ENCODE measurements at places on chromosomes 7 and 10. TPM values are rescaled to one million over a fixed set of nuclear protein-coding genes. Genes with fewer than 3 reads are reported as not detected.

DNA sequence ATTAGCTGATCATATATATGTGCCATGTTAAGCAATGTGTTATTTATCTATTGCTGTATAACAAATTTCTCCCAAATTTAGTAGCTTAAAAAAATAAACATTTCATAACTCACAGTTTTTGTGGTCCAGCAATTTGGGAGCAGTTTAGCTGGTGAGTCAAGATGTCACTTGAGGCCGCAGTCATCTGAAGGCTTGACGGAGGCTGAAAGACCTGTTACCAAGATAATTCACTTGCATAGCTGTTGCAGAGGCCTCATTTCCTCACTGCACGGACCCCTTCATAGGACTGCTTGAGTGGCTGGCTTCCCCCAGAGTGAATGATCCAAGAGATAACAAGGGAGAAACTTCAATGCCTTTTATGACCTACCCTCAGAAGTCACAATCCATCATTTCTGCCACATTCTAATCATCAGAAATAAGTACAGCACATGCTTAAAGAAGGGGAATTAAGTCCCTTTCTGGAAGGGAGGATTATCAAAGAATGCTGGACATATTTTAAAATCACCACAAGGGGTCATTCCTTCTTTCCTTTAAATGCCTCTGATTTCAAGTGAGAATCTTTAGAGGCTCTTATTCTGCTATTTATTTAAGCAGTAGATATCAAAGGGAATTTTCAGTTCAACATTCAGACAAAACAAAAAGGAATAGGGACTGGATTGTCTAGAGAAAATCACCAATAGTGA is 10.5 kb upstream of the SRPK2 start:
- H3K27ac ChIP-seq, result no peak overlapping the region
- no peak for DNase-seq
- H3K27me3 ChIP-seq, result no peaks in the 10 kb centered on the region
- no peak overlapping the region for H3K4me3 ChIP-seq
- H3K4me1 ChIP-seq, result no peaks in the 10 kb centered on the region
- no peaks in the 10 kb centered on the region for H3K36me3 ChIP-seq

GRCh38 chr10:64261092-64261491 is 739.9 kb downstream of the REEP3 start:
- no peaks in the 10 kb centered on the region for H3K27me3 ChIP-seq
- no peak for DNase-seq
- H3K27ac ChIP-seq, result no peak overlapping the region
- H3K36me3 ChIP-seq, result no peaks in the 10 kb centered on the region
- H3K4me1 ChIP-seq, result no peaks in the 10 kb centered on the region

DNA sequence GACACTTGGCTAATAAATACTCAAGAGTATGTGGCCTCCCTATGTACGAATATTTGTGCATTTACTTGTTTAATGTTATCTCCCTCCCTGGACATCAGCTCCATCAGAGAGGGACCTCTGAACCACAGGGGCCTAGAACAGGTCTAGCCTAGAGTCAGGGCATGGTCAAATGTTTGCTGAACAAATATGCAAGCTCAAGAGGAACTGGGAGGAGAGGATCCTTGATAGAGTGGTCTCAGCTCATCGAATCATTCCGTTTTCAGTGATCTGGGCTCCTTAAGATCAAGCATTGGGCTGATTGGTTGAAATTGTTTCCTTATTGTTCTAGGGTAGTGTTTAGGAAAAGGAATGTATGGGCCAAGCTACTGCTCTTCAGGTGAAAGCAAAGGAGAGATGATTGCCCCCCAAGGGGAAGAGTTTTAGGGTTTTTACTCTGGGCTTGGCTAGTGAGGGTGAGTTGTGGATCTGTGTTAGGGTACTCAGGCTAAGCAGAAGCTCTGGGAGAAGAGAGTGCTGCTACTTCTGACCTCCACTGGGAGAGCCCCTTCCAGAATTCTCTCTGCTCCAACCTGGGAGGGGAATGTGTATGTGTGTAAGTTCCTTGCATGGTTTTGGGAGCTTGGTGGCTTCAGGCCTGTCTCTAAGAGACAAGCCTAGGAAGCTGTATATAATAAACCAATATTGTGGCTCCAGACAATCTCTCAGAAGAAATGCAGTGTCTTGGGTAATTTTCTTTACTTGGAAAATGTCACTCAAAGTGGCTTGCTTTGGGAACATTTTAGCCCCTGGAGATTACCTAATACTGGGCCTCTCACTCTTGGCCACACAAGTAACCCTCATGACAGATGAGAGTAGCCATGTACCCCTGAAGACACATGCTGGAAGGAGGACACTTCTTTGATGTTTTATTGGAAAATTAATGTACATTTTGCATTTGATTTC is 110.0 kb downstream of the EMX2 start:
- H3K27ac ChIP-seq, result no peak overlapping the region
- DNase-seq, result no peak
- no peaks in the 10 kb centered on the region for H3K4me1 ChIP-seq
- no peaks in the 10 kb centered on the region for H3K27me3 ChIP-seq
- no peak overlapping the region for H3K4me3 ChIP-seq
- no peaks in the 10 kb centered on the region for H3K36me3 ChIP-seq

DNA sequence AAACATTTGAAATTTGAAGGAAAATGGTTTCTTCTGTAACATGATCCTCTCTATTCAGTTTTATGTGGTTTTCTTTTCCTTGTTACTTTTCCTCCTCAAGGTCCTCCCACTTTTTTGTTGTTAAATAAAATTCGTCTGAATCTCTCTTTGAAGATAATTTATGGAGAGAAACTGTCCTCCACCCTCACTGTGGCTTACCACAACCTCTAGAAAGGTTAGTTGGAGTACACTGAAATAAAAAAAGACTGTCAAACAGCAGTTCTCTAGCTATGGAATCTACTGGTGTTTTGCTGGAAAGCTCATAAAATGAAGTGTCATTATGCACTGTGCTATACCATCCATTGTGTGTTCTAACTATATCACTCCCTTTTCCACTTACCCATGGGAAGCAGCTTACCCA is 189.4 kb downstream of the HDAC9 start:
- H3K27me3 ChIP-seq, result no peaks in the 10 kb centered on the region
- H3K4me3 ChIP-seq, result no peak overlapping the region
- no peak overlapping the region for H3K27ac ChIP-seq
- no peaks in the 10 kb centered on the region for H3K36me3 ChIP-seq
- DNase-seq, result no peak

DNA sequence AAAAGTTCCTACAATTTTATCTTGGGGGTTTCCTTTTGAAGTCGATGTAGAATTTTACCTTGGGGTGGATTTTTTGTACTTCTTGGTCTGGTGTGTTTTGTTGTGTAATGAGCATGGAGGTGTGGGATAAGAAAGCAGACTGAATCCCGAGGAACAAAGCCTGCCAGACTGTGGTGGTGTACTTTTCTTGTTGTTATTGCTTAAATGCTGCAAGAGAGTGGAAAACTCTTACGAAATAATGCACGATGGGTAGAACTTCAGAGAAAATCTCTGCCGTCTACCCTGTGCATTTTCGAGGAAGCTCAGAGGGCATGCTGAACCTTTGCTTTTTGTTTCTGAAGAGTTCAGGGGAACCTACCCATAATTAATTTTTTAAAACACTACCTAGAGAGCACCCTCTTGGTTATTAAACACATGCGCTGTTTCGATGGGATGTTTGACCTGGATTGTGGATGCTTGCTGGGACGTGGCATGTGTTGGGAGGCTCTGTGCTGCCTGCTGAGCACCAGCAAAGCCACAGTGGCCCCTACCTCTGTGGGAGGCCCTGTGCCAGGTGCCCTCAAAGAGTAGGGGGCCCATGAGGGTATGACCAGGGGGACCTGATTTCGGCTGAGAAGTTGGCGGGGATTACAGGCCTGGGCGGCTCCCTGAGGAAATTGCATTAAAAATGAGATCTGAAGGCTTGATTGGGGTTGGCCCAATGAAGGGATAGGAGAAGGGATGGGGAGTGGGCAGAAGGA is 94.1 kb downstream of the TCF7L2 start:
- H3K36me3 ChIP-seq, result peaks cover 80% of the 10 kb centered on the region
- no peak for DNase-seq
- no peak overlapping the region for H3K4me3 ChIP-seq
- H3K27ac ChIP-seq, result no peak overlapping the region
- peaks cover 5% of the 10 kb centered on the region for H3K4me1 ChIP-seq
- no peaks in the 10 kb centered on the region for H3K27me3 ChIP-seq

- H3K27ac ChIP-seq, result no peak overlapping the region
- H3K4me3 ChIP-seq, result no peak overlapping the region
- no peaks in the 10 kb centered on the region for H3K27me3 ChIP-seq
- H3K36me3 ChIP-seq, result no peaks in the 10 kb centered on the region
Observed at GRCh38 chr10:12965571-12965970, 35.9 kb downstream of the CCDC3 start.

DNA sequence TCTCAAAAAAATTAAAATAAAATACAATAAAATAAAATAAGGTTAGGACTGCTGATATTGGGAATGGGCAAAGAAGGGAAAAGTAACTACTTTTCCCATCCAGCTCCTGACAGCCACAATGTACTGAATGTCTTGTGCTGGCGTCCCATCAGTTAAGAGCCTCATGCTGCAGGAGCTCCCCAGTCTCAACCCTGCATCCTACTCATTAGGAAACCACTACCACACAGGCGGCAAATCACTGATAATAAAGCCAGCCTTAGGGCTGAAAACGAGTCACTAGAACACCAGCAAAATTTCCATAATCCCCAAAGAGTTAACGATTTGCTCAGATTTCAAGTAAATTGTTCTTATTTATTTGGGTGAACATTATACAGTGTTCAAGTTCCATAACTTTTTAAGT is 4.3 kb downstream of the YWHAG start:
- H3K27me3 ChIP-seq, result no peaks in the 10 kb centered on the region
- H3K27ac ChIP-seq, result no peak overlapping the region
- no peak for DNase-seq
- H3K36me3 ChIP-seq, result peaks cover 82% of the 10 kb centered on the region

GRCh38 chr10:129030603-129030895 is 436.5 kb upstream of the MGMT start:
- no peaks in the 10 kb centered on the region for H3K36me3 ChIP-seq
- no peak for DNase-seq
- no peak overlapping the region for H3K4me3 ChIP-seq
- H3K4me1 ChIP-seq, result peaks cover 2% of the 10 kb centered on the region
- no peak overlapping the region for H3K27ac ChIP-seq

- no peak overlapping the region for H3K4me3 ChIP-seq
- DNase-seq, result peak; percentile 61
- peaks cover 16% of the 10 kb centered on the region for H3K4me1 ChIP-seq
Observed at GRCh38 chr7:105270117-105270516, 118.6 kb downstream of the SRPK2 start.

DNA sequence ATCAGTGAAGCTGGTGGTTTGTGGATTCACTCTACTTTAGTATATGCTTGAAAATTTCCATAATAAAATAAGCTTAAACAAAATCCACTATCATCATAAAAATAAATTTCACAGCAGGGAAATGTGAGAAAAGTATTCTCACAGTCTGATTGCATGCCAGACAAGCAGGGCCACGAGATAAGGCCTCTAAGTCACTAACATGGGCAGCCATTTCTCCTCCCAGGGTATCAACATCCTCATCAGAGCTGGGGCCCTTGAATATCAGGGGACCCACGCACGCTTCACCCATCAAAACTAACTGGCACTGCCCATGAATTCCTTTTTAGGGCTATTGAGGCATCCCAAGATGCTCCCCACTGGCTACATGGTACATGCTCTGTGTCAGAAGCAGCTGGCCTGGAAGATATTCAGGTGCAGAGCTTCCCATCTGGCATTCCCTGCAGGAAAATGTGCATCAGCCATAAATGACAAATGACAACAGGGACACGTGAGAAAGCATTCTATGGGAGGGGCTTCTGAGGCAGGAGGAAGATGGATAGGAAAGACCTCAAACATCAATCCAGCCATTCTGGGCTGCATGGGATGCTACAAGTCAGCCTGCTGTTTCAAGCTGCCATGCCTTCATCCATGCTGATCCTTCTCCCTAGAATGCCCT is 17.4 kb downstream of the CCDC6 start:
- no peaks in the 10 kb centered on the region for H3K36me3 ChIP-seq
- H3K4me1 ChIP-seq, result peaks cover 9% of the 10 kb centered on the region
- H3K27ac ChIP-seq, result no peak overlapping the region
- H3K27me3 ChIP-seq, result no peaks in the 10 kb centered on the region
- DNase-seq, result no peak
- H3K4me3 ChIP-seq, result no peak overlapping the region

DNA sequence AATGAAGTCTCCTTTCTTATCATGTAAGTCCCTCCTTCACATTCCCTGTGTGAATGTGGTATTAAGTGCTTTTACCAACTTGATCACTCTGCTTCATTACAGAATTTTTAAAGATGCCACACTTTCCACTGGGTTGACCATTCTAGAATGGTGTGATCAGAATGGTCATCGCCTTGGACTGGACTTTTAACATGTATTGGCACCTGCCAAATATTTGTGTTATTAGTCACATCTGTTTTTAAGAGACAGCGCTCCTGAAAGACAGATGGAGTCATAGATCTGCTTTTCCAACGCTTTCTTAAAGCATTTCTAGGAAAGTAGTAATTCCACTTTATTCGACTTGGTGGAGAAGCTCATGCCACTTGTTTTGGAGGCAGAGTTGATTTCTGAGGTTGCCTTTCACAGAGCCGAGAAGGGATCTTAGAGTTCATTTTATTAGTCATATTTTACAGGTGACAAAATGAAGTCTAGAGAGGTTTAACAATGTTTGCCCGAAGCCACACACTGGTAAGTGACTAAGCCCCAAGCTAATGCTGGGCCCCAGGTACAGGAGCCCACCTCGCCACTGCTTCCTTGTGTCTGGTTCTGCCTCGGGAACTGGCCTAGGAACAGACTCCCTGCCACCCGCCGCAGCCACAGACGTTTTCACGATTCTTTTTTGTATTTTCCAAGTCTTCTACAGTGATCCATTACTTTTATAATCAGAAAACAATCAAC is 10.4 kb upstream of the BAMBI start:
- peaks cover 54% of the 10 kb centered on the region for H3K27me3 ChIP-seq
- no peak for DNase-seq
- no peaks in the 10 kb centered on the region for H3K4me1 ChIP-seq
- no peaks in the 10 kb centered on the region for H3K36me3 ChIP-seq
- H3K27ac ChIP-seq, result no peak overlapping the region
- H3K4me3 ChIP-seq, result no peak overlapping the region

- no peaks in the 10 kb centered on the region for H3K27me3 ChIP-seq
- no peak overlapping the region for H3K27ac ChIP-seq
- no peaks in the 10 kb centered on the region for H3K4me1 ChIP-seq
- H3K36me3 ChIP-seq, result no peaks in the 10 kb centered on the region
- no peak overlapping the region for H3K4me3 ChIP-seq
- DNase-seq, result no peak
Observed at GRCh38 chr7:40468891-40469864, 334.4 kb downstream of the SUGCT start.

ZNF239 gene
- 7.5 TPM for total RNA-seq

SCIN gene
- total RNA-seq, result 0.11 TPM

SPDYE9 gene
- total RNA-seq, result not detected

HNRNPF gene
- 299 TPM for total RNA-seq
